Smooth muscle cell of the coronary artery (primary cell): ENCODE measurements at places on chromosomes 1 and 21. TPM values are rescaled to one million over a fixed set of nuclear protein-coding genes. Genes with fewer than 3 reads are reported as not detected.

The PODN gene
- 4.1 and 173 TPM in 2 replicates for total RNA-seq

The NLRP3 gene
- 0.23 TPM in 1 of 2 replicates, not detected in the other for total RNA-seq

The GNPAT gene
- 20.8 and 40.5 TPM in 2 replicates for total RNA-seq

The KRTAP12-1 gene
- not detected in 2 replicates for total RNA-seq
